GM18507 (cell line): ENCODE measurements at places on chromosomes 16 and 17.
A peak's percentile ranks its signal among the peaks of the same experiment; 100 is the strongest.

DNA sequence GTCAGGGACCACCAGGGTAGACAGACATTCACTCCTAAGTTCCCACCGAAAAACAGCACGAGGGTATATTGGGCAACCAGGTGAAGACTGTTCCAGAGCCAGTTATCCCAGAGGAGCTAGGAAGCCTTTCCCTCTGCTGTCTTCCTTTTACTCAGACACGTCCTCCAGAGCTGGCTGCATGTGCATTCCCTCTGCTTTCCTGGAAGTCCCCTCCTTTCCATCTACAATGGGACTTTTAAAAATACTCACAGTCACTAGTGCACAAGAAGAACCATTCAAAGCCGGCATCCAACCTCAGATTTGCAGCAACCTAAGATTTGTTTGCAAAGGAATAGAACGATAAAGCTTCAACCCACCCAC lies 32.5 kb upstream of the CRISPLD2 start:
- no peak for DNase-seq

- DNase-seq: no peak
These were observed 5.5 kb upstream of the RAPGEFL1 start for GRCh38 chr17:40171750-40172149.

GRCh38 chr17:7023576-7024401 lies 939 bp downstream of the BCL6B start:
- peak; percentile 92 for DNase-seq

- DNase-seq: no peak
These were observed 105.3 kb downstream of the IRX5 start for GRCh38 chr16:55035956-55036355.

DNA sequence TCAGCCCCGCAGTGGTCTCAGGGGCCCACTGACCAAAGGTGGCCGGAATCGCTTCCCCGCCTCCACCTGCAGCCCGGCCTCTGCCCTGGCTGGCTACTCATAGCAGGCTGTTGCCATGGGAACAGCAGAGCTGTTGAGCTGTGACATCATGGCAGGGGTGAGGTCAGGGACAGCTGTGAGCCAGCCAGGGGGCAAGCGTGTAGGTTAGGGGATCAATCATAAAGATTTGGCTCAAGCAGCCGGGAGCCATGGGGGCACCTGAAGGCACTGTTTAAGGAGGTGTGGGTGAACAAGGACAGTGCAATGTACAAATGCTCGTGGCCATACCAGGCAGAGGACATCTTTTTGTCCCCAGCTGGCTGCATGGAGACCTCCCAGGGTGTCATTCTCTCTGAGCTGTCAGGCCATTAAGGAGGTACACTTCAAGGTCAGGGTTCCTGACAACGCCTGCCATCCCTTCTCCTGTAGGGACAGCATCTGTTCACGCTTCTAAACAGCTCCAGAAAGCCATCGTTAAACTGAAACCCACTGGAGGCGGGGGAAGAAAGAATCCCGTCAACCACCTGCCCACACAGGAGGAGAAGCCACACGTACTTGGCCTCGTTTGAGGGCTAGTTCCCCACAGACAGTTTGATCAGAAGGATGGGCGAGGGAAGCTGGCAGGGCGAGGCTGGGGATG lies at the start of gene CEP295NL:
TSS of gene CEP295NL (minus strand) at position 101 of the 679 bp plus-strand sequence. CDS start 1,373 bp downstream, outside the sequence.
- DNase-seq: no peak
